ENCODE measurements at places on chromosomes 3 and 15.
A peak's percentile ranks its signal among the peaks of the same experiment; 100 is the strongest.

GRCh38 chr15:41689834-41690233 lies 29.6 kb downstream of the MGA start:
- DNase-seq, result no peak

GRCh38 chr3:20186600-20187004 lies 596 bp upstream of the SGO1 start:
- no peak for DNase-seq

GRCh38 chr15:62456011-62456920 lies 291.2 kb upstream of the C2CD4B start:
- no peak for DNase-seq

- DNase-seq, result no peak
These were observed 14.5 kb downstream of the LMCD1 start for GRCh38 chr3:8516047-8516661.

DNA sequence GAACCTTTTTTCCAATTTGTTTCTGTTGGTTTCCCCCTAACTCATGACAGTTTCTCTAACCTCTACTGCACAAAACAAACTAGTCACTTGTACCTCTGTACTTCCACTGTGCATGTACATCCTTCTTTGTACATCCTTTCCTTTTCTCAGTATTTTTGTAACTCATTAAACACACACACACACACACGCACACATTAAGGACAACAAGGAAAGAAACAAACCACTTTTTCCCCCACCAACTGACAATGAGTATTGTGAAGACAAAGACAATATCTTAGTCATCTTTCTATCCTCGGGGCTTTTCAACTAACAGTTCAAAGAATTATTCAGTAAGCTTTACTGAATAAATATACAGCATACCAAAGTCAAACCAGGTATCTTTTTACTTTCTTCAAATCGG lies 170.5 kb downstream of the VPS13C start:
- DNase-seq, result no peak

- DNase-seq, result no peak
These were observed 39.8 kb downstream of the TSC22D2 start for GRCh38 chr3:150447631-150448465.

DNA sequence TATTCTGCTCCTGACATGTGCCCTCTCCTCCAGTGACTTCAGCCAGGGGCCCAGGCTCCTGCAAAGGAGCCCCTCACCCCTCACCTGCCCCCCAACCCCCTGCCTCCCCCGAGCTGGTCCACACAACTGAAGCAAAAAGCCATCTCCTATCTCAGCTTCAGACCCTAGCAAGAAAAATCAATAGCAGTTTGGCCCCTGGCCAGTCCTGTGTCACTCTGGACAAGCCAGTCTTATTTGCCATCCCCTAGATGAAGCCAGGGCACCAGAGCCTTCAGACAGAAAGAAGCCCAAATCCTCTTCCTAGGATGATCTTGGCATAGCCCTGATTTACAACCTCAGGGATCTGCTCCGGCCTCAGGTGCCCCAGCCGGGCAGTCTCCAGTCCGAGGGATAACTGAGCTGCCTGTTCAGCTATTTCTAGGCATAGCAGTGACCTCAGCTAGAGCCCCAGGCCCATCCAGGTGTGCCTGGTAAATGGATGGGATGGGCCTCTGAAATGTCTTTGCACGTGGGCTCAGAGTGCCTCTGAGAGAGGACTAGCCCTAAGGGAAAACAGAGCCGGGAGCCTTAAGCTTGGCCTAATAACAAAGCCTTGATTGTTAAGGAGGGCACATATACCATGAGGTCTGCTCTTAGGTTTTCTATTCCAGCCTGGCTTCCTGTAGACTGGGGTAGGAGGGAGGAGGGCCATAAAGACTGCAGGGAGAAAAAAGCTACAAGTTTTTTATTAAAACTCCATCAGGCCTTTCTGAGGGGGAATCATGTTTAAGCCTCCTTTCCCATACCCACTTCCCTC lies 242.0 kb downstream of the SHQ1 start:
- DNase-seq, result no peak

GRCh38 chr3:155079746-155080487 lies at the start of gene MME:
TSS of gene MME (plus strand) at chr3:155080319. CDS start at chr3:155084168, 3,849 bp downstream.
- no peak for DNase-seq

DNA sequence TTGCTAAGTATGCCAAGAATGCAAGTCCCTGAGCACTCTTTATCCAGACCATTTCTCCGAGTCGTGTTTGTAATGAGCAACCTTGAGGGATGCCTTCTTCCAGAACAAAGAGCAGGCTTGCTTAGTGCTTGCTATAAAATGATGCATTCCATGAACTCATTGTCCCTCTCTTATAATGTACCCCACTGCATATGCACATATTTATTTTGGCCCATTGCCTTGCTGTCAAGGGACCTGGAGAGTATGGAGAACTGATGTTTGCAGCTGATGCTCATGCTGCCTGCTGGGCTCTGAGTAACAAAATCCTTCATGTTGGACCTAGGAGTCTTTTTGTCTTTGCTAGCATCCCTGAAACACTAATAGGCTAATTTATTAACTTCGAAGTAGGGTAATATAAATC lies 97.8 kb upstream of the AADACL2 start:
- no peak for DNase-seq

- no peak for DNase-seq
These were observed 25.5 kb downstream of the TBC1D2B start for GRCh38 chr15:78052001-78052401.

DNA sequence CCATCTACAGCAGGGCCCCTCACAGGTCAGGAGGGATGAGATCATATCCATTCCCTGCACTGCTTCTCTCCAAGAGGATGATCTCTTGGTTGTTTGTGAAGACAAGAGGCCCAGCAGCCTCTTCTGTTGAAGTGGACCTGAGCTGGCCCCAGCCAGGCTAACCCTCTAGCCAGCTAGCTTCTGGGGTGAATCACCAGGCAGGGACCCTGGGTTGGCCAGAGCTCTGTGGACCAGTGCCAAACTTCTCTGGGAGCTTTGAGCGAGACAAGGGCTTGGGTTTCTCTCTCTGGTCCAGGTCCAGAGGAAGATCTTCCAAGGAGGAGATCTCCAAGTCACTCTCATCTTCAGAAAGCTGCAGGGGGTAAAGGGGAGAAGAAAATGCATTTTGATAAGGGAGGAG lies 52.7 kb downstream of the CLDN18 start:
- no peak for DNase-seq

- no peak for DNase-seq
These were observed 274.7 kb upstream of the CTNNB1 start for GRCh38 chr3:40924559-40925141.

DNA sequence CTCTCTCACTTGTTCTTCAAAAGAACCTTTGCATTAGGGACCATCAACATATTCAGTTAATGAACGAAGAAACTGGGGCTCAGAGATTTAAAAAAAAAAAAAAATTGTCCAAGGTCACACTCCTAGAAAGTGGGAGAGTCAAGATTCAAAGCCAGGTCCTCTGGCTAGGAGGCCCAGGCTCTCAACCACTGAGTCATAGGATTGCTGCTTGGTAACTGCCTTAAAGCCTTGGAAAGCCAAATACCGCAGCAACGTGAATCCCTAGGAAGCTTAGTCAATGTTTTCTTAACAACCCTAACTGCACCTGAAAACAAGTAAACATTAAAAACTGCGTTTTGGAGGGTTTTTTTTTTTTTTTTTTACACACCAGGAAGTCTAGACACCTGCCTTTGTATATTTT lies 156.8 kb downstream of the WNT5A start:
- no peak for DNase-seq

- no peak for DNase-seq
These were observed 336.1 kb upstream of the THBS1 start for GRCh38 chr15:39244776-39245175.

DNA sequence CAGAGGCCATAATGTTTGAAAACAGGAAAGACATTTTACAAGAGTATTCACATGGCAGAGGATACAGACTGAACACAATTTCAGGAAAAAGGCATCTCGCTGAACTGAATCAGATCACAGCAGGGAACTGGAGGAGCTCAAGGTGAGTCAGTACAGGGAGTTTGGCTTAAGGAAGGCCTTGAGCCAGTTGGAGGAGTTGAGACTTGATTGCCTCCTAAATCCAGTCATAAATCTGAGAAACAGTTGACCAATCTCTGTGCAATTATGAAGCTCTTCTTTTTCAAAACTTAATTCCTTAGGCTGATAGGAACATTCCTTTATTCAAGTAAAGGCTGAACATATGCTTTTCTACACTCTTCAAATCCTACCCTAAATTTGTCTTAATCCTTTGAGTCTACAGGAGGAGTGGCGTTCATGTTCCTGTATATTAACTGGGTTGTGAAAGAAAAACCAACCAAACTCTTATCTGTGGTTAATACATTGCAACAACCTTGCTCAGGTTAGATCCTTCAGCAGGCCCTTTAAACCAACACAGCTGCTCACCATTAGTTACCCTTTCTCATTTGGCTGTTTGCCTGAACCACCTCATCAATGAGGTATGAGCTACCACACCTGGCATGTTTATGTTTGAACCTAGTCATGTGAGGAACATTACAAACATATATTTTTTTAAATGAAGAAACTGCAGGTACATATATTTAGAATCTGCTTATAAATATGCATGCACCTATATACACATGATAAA lies 404.1 kb upstream of the ATP11B start:
- no peak for DNase-seq

GRCh38 chr15:69535998-69536397 lies 83.4 kb downstream of the RPLP1 start:
- no peak for DNase-seq

DNA sequence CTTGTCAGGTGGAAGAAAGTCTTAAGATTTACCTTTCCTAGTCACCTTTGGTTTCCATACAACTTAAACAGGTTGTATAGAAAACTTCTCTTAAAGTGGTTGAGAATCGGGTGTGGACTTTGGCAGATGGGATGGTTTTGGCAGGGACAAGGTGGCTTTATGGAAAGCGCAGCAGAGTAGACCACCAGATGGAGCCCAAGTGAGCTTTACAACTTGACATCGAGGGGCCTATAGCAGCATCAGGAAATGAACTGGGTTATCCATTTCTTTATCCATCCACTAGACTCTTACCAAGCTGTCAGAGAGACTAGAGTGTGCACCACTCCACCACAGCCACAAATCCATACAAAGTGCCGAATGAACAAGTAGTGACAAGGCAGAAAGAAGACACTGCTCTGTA lies 85.3 kb upstream of the MBNL1 start:
- peak; percentile 72 for DNase-seq

GRCh38 chr15:59313641-59314332 lies 58.9 kb downstream of the MYO1E start:
- no peak for DNase-seq

DNA sequence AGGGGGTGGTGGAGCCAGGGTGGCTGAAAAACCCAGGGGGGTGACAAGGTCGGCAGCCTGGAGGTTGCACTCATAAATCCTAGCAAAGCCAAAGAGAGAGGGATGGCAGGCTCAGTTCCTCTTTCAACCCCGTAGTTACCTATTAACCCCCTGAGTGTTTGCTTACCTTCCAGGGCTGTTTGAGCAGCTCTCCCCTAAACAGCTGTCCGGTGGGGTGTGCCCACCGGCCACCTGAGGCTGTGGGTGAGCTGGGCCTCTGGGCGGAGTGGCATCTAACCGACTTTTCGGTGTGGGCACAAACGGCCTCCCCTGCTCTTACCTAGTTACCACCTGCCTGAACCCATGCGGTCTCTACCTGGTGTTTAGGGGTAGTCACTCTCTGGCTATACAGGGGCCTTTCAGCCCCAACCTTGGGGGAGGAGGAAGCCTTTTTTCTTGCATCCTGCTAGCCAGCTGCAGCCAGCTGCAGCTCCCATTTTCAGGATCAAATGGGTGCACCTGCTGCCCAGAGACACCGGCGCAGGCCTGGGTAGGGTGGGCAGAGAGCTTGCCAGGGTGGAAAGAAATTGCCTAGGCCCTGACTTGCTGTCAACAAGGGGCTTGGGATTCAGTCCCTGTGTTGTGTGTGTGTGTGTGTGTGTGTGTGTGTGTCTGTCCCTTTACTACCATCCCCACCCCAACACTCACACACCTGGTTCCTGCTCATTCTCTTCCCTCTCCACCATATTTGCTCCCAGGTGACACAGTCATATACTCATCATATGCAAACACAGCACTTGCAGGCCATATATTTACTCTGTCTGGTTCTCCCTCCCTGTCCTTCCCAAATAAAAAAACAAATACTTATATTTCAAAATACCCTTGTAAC lies 3.7 kb downstream of the DLL4 start:
- DNase-seq, result no peak

GRCh38 chr15:49466119-49466518 lies 43.1 kb downstream of the FGF7 start:
- no peak for DNase-seq

GRCh38 chr3:38620236-38620635 lies 29.3 kb downstream of the SCN5A start:
- DNase-seq, result no peak

GRCh38 chr15:42147431-42147735 lies 9.1 kb downstream of the PLA2G4F start:
- no peak for DNase-seq

GRCh38 chr3:32432711-32433530 lies 41.3 kb downstream of the CMTM7 start:
- peak; percentile 79 for DNase-seq

GRCh38 chr15:73941871-73942635 lies 15.8 kb downstream of the LOXL1 start:
- DNase-seq, result peak; percentile 37

GRCh38 chr3:39140341-39140971 lies 12.9 kb downstream of the CSRNP1 start:
- no peak for DNase-seq

DNA sequence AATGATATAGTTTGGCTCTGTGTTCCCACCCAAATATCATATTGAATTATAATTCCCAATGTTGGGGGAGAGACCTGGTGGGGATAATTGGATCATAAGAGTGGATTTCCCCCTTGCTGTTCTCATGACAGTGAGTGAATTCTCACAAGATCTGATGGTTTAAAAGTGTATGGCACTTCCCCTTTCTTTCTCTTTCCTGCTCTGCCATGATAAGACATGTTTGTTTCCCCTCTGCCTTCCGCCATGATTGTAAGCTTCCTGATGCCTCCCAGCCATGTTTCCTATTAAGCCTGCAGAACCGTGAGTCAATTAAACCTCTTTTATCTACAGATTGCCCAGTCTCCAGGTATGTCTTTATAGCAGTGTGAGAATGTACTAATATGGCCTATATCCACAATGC lies 126.7 kb upstream of the GMNC start:
- no peak for DNase-seq

DNA sequence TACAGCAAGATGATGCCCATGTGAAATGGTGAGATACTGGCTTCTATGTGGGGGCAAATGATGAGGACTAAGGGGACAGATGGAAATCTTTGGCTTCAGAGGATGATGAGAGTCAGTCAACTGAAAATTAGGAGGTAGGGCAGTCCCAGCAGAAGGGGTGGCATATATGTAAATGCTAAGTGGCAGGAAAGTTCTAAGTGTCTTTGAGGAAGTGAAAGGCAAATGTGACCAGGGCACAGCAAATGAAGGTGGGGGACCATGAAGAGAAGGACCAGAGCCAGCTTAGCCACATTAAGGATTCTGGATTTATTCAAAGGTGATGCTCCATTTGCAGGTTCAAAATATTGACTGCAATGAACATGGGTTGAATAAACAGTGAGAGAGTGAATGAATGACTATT lies 29.2 kb upstream of the LIMD1 start:
- no peak for DNase-seq

Measured in CD4-positive, alpha-beta T cell treated with Interleukin-17A for 1 hour (primary cell).